ENCODE measurements at places on chromosomes 2 and 18. TPM values are rescaled to one million over a fixed set of nuclear protein-coding genes. Genes with fewer than 3 reads are reported as not detected.
A peak's percentile ranks its signal among the peaks of the same experiment; 100 is the strongest.

DNA sequence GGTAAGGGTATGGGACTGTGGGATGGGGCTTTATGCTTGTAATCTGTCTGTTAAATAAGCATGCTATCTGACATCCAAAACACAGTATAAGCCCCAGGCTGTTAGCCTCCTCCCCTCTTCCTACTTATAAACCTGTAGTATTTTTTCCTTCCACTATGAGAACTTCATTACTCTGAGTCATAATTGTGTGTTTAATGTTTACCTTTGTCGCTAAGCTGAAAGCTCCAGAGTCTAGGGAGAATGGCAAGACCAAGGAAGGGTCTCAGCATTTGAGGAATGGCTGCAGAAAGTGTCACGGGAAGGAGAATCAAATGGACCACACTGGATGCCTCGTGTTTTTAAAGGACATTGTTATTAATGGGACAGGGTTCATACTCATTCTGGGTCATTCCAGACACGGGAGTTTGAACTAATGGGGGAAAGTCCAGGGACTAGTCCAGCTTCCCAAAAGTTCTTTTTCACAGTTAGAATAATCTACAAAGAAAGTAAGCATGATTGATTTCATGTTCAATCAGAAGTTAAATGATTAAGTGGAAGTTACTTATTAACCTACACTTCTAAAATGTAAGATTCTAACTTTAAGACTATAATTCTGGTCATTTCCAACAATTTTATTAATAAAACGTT lies 292.2 kb downstream of the AFF3 start:
- H3K4me1 ChIP-seq = no peaks in the 10 kb centered on the region
- DNase-seq = no peak
- H3K27me3 ChIP-seq = no peaks in the 10 kb centered on the region
- no peak overlapping the region for H3K4me3 ChIP-seq

GRCh38 chr18:61400716-61401115 lies 67.5 kb downstream of the CDH20 start:
- DNase-seq = no peak
- no peak overlapping the region for H3K4me3 ChIP-seq
- no peak overlapping the region for H3K27ac ChIP-seq
- no peaks in the 10 kb centered on the region for H3K27me3 ChIP-seq

- H3K27ac ChIP-seq = no peak overlapping the region
- H3K36me3 ChIP-seq = no peaks in the 10 kb centered on the region
- no peak for DNase-seq
- H3K27me3 ChIP-seq = no peaks in the 10 kb centered on the region
Measured at GRCh38 chr18:45525301-45525700, 90.0 kb upstream of the SLC14A2 start.

Gene DOK6
- total RNA-seq = 5.9 TPM

- H3K27ac ChIP-seq = no peak overlapping the region
- H3K4me3 ChIP-seq = no peak overlapping the region
- no peak for DNase-seq
- H3K27me3 ChIP-seq = no peaks in the 10 kb centered on the region
Measured at GRCh38 chr2:45782986-45783385, 131.5 kb downstream of the PRKCE start.

DNA sequence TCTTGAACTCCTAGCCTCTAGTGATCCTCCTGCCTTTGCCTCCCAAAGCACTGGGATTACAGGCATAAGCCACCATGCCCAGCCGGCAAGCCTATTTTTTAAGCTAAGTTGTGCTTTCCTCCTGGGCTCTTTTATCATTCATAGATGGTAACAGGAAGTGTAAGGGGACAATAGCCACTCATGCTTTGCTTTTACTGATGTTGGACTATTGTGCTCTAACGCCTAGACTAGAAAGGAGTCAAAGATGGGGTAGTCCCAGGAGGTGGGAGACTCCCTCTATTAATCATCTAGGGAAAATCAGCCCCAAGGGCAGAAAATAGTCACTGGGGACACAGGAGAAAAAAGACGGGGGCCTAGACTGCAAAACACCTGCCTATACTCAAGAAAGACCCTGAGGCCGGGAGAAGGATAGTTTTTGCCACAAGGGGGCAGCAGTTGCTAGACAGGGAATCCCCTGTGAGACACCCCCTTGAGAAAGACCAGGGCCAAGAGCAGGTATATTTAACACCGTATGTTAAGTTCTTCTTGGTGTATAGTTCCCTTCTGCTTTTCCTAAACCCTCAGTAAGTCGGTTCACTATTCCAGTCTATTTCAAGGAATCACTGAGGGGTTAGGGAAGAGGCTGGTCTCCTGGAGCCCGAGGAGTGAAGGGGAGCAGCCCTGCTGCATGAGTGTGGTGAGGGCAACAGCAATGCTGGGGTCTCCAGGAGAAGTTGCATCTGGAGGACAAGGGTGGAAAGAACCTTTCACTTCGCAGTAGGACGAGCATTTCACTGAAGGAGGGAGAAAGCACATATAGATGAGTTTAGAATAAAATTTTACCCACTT lies 2.1 kb upstream of the CXCR1 start:
- no peak overlapping the region for H3K27ac ChIP-seq
- no peaks in the 10 kb centered on the region for H3K36me3 ChIP-seq
- DNase-seq = peak; percentile 71
- H3K27me3 ChIP-seq = no peaks in the 10 kb centered on the region
- H3K4me1 ChIP-seq = peaks cover 4% of the 10 kb centered on the region

Gene CHN1
- 30.6 TPM for total RNA-seq

GRCh38 chr18:66571845-66572244 lies 32.0 kb downstream of the CDH19 start:
- H3K27ac ChIP-seq = no peak overlapping the region
- no peaks in the 10 kb centered on the region for H3K36me3 ChIP-seq
- no peak overlapping the region for H3K4me3 ChIP-seq

Gene NPPC
- not detected for total RNA-seq

Gene SERPINB11
- not detected for total RNA-seq

DNA sequence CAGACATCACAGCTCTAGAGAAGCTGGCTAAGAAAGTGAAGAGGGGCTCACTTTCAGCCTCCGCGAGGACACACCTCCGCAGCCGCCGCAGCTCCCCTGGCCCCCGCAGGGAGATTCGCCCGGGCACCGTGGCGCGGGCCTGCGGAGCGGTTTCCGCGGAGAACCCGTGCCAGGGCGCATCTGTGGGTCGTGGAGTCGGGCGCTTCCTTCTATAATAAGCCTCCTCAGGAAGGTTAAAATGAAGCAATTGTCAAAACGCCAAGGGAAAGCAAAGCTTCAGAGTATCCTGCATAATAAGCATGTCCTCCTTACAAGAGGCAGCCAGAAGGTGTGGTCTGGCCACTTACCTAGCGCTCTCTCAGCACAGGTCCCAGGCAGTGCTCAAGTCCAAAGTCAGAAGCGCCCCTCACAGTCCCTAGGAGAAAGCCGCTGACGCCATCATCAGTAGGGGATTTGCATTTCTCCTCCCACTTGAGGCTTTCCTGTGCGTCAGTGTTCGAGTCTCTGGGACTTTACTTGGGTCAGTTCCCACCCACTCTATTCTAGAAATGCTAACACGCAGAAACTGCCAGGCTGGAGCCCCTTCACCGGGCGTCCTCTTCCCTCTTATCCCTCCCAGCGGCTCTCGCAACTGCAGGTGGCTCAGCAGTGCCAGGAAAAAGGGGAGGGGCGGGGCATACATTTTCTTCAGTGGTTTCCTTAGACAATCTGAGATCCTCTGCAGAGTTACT lies at the start of gene STAT4:
Gene STAT4, minus strand, starts transcription at position 395 of the 731 bp plus-strand sequence. CDS start 2,791 bp downstream, outside the sequence.
- peak within 1 kb of the TSS; percentile 62 for H3K4me3 ChIP-seq
- DNase-seq = peak; percentile 75
- peak within 1 kb of the TSS; percentile 80 for H3K27ac ChIP-seq

- no peak overlapping the region for H3K27ac ChIP-seq
- no peak overlapping the region for H3K4me3 ChIP-seq
- no peaks in the 10 kb centered on the region for H3K36me3 ChIP-seq
- no peaks in the 10 kb centered on the region for H3K27me3 ChIP-seq
Measured at GRCh38 chr2:127153691-127154158, 46.8 kb upstream of the BIN1 start.

GRCh38 chr18:13425357-13426091 lies 207.0 kb downstream of the LDLRAD4 start:
- H3K36me3 ChIP-seq = no peaks in the 10 kb centered on the region
- no peak overlapping the region for H3K27ac ChIP-seq
- no peaks in the 10 kb centered on the region for H3K4me1 ChIP-seq
- H3K4me3 ChIP-seq = no peak overlapping the region
- H3K27me3 ChIP-seq = no peaks in the 10 kb centered on the region

- DNase-seq = no peak
- H3K27me3 ChIP-seq = no peaks in the 10 kb centered on the region
- H3K27ac ChIP-seq = no peak overlapping the region
- no peaks in the 10 kb centered on the region for H3K4me1 ChIP-seq
- H3K4me3 ChIP-seq = no peak overlapping the region
- H3K36me3 ChIP-seq = no peaks in the 10 kb centered on the region
Measured at GRCh38 chr2:199258291-199258690, 199.4 kb downstream of the SATB2 start.

DNA sequence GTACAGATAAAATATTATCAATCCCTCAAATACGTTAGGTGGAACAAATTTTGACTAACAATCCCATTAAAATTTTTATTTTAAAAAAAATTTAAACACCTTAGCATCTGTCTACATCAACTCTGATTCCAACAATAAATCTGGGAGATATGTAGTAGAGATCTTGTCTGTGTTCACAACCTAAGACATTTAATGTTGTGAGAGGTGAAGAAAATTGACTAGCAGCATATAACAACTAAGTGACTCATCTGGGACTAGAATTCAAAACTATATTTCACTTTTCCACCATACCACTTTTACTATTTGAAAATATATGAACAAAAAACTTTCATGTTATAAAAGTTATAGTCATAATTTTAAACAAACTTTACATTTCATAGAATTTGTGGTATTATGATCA lies 97.9 kb downstream of the ATAD2B start:
- no peak overlapping the region for H3K27ac ChIP-seq
- no peaks in the 10 kb centered on the region for H3K27me3 ChIP-seq
- DNase-seq = no peak
- H3K4me3 ChIP-seq = no peak overlapping the region

- H3K27ac ChIP-seq = no peak overlapping the region
- H3K27me3 ChIP-seq = no peaks in the 10 kb centered on the region
- no peaks in the 10 kb centered on the region for H3K4me1 ChIP-seq
- H3K36me3 ChIP-seq = no peaks in the 10 kb centered on the region
- DNase-seq = no peak
- no peak overlapping the region for H3K4me3 ChIP-seq
Measured at GRCh38 chr2:204279819-204280218, 265.5 kb upstream of the PARD3B start.

Gene AQP12A
- total RNA-seq = not detected

DNA sequence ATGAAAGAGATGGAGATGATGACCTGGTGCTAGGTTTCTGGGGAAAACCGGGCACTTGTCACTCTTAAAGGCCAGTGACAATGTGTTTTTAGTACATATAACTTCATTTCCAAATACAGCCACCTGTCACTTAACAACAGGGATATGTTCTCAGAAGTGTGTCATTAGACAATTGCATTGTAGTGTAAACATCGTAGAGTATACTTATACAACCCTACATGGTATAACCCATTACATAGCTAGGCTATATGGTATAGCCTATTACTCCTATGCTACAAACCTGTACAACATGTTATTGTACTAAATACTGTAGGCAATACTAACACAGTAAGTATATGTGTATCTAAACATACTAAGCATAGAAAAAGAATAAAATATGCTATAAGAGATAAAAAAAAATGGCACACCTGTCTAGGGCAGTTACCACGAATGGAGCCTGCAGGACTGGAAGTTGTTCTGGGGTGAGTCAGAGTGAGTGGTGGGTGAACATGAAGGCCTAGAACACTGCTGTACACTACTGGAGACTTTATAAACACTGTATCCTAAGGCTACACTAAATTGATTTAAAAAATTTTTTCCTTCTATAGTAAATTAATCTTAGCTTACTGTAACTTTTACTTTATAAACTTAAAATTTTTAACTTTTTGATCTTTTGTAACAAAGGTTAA lies 123.2 kb downstream of the THADA start:
- H3K27me3 ChIP-seq = no peaks in the 10 kb centered on the region
- H3K4me3 ChIP-seq = no peak overlapping the region
- H3K36me3 ChIP-seq = no peaks in the 10 kb centered on the region
- no peak overlapping the region for H3K27ac ChIP-seq

Gene FER1L5
- 0.14 TPM for total RNA-seq

- no peak overlapping the region for H3K4me3 ChIP-seq
- no peaks in the 10 kb centered on the region for H3K27me3 ChIP-seq
- H3K27ac ChIP-seq = no peak overlapping the region
- no peaks in the 10 kb centered on the region for H3K36me3 ChIP-seq
Measured at GRCh38 chr2:100017633-100018032, 124.8 kb downstream of the AFF3 start.

DNA sequence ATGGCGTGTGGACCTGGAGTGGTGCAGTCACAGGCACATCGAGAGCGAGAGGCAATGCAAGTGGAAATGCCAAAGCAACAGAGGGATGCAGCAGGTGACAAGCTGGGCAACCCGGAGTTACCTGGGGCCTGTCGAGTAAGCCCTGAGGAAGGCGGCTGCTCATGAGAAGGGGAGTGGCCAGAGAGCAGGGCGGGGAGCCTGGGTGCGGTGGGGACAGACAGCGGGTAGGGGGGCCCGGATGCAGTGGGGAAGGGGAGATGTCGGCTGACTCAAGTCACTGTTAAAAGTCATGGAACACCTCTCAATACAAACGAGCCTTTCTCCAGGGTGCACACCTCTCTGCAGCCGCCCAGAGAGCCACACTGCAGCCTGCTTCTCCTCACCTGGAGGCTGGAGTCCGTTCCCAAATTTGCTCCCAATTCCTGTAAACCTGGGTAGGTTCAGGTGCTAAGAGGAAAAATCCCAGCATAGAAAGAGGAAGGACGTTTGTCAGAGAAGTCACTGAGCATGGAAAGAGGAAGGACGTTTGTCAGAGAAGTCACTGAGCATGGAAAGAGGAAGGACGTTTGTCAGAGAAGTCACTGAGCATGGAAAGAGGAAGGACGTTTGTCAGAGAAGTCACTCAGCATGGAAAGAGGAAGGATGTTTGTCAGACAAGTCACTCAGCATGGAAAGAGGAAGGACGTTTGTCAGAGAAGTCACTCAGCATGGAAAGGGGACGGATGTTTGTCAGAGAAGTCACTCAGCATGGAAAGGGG lies 71.7 kb upstream of the TWIST2 start:
- no peaks in the 10 kb centered on the region for H3K36me3 ChIP-seq
- H3K27me3 ChIP-seq = peaks cover 12% of the 10 kb centered on the region
- H3K27ac ChIP-seq = no peak overlapping the region
- H3K4me3 ChIP-seq = no peak overlapping the region

GRCh38 chr2:179612591-179613298 lies 248.7 kb downstream of the ZNF385B start:
- H3K36me3 ChIP-seq = no peaks in the 10 kb centered on the region
- no peak overlapping the region for H3K4me3 ChIP-seq
- H3K27ac ChIP-seq = no peak overlapping the region
- peaks cover 19% of the 10 kb centered on the region for H3K4me1 ChIP-seq
- no peaks in the 10 kb centered on the region for H3K27me3 ChIP-seq

Gene INO80B
- 30.2 TPM for total RNA-seq

Gene CAPN14
- 0.26 TPM for total RNA-seq

GRCh38 chr2:218465987-218466633 lies 47.2 kb downstream of the VIL1 start:
- no peaks in the 10 kb centered on the region for H3K4me1 ChIP-seq
- no peak for DNase-seq
- no peak overlapping the region for H3K27ac ChIP-seq
- H3K27me3 ChIP-seq = no peaks in the 10 kb centered on the region
- no peak overlapping the region for H3K4me3 ChIP-seq
